ENCODE measurements at places on chromosomes 1 and 21.

DNA sequence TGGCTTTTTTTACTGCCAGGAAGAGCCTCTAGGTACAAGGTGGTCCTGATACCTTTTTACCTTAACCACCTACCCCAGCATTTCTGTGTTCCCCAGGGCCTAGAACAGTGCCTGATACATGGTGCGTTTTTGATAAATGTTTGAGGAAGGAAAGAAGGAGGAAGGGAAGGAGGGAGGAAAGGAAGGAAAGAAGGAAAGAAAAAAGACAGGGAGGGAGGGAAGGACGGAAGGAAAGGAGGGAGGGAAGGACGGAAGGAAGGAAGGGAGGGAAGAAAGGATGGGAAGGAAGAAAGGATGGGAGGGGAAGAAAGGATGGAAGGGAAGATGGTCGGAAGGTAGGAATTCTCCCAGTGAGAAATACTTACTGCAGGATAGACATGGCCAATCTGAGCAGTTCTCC lies 12.0 kb upstream of the MAGOH start:
- DNase-seq, result no peak

GRCh38 chr1:227315629-227316346 lies 2.5 kb downstream of the CDC42BPA start:
- no peak for DNase-seq

- DNase-seq, result no peak
Measured at GRCh38 chr1:116881879-116882520, 27.7 kb upstream of the PTGFRN start.

GRCh38 chr1:106926803-106927582 lies 129.5 kb upstream of the PRMT6 start:
- no peak for DNase-seq

DNA sequence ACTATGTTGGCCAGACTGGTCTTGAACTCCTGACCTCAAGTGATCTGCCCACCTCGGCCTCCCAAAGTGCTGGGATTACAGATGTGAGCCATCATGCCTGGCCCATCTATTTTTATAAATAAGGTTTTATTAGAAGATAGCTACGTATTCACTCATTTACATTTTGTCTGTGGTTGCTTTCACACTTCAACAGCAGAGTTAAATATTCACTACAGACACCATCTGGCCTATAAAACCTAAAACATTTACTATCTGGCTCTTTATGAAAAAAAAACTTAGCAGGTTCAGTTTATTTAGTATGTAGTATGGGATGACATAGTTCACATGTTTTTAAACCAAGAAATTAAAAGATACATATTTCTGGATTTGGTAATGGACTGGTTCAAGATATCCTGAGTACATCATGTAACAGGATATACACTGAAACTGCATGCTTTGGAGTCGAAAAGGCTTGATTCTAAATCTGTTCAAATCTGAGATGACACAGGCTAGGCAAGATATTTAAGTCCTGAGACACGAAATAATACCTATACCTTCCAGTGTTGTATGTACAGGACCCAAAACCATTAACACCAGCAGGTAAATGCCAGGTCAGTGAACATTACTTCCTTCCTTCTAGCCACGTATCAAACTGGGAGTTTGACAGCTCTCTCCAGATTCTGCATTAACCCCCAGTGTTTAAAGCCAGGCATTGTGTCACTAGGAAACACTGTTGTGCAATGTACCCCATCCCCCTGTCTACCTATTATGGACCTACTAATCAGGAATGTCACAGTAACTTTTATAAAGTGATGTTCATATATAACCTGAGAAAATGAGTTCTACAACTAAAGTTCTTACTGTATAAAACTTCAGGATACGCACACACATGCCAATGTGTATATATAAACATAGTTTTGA lies 54.3 kb upstream of the SDC3 start:
- no peak for DNase-seq

- no peak for DNase-seq
Measured at GRCh38 chr1:219966071-219966349, 37.7 kb upstream of the SLC30A10 start.

GRCh38 chr21:31484219-31484618 lies 140.2 kb upstream of the TIAM1 start:
- no peak for DNase-seq

DNA sequence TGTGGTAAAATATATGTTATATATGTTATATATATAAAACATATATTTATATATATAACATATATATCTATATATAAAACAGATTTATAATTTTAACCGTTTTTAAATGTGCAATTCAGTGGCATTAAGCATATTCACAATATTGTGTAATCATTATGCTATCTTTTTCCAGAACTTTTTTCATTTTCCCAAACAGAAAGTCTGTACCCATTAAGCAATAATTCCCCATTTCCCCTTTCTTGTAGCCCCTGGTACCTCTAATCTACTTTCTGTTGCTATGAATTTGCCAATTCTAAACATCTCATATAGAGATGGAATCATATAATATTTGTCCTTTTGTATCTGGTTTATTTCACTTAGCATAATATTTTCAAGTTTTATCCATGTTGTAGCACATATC lies 10.7 kb upstream of the ARHGEF11 start:
- DNase-seq, result no peak

- no peak for DNase-seq
Measured at GRCh38 chr21:35207322-35207721, 158.2 kb upstream of the RUNX1 start.

GRCh38 chr1:65197636-65198035 lies 49.6 kb downstream of the AK4 start:
- no peak for DNase-seq
